SJSA1 (cell line): ENCODE measurements at places on chromosomes 2 and 18. TPM values are rescaled to one million over a fixed set of nuclear protein-coding genes. Genes with fewer than 3 reads are reported as not detected.

REG3G gene
- not detected in 2 replicates for total RNA-seq

IGFBP5 gene
- total RNA-seq: 0.03 TPM in 1 of 2 replicates, not detected in the other

DNA sequence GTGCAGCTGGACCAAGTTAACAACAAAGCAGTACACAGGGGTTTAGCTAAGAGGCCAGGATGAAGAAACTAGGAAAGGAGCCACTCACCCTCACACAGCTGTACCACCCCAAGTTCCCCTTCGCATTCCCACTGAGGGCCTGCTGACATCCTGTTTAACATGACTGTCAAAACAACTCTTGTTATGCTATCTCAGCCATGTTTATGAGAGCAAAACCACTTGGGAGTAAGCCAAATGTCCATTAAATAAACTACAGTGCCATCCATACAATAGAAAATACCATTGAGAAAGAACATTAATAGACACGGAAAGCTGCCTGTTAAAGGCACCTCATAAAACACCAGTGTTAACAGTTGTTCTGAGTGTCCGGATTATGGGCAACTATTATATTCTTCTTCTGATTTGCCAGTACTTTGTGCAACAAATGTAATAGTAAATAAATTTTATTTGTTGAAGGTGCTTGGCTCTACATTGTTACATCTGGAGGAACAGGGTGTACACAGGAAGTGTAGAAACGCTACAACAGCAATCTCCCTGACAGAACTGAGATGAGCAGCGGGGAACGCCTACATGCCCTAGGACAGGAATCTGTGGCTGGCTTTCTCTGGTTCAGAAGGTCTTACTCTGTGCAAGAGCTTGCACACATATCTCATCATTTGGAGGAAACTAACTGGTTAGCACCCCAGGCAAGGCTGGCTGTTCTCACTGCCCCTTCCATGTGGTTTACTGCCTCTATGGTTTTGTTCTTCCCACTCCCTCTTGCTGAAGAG lies 85.6 kb downstream of the EHD3 start:
- DNase-seq: peak; percentile 85

- no peak for DNase-seq
Measured at GRCh38 chr2:17232776-17233556, 285.3 kb downstream of the RAD51AP2 start.

SEMA4C gene
- total RNA-seq: 23.0 and 23.4 TPM in 2 replicates

VWC2L gene
- not detected in 2 replicates for total RNA-seq

RPRD1A gene
- total RNA-seq: 36.6 and 66.6 TPM in 2 replicates

NOL4 gene
- not detected in 2 replicates for total RNA-seq

EGR4 gene
- total RNA-seq: not detected in 2 replicates
